T-helper 2 cell (primary cell): ENCODE measurements at places on chromosomes 12 and 14.

GRCh38 chr12:25155022-25155576 lies 39.9 kb downstream of the DNAI7 start:
- no peak for DNase-seq

DNA sequence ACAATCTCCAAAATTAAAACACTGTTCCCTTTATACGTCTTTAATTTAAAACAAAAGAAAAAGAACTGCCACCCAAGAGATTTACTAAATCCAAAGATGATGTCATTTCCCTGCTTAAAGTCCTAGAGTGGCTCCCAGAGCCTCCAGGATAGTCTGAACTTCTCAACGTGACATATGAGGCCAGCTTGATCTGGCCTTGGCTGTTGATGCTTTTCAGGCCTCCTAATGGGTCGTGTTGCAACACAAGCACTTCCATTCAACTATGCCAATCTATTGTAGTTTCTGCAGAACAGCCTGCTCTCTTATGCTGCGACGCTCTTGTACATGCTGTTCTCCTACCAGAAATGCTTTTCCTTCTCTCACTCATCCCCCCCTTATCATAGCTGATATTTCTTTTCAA lies 35.7 kb downstream of the LGR5 start:
- DNase-seq = no peak

DNA sequence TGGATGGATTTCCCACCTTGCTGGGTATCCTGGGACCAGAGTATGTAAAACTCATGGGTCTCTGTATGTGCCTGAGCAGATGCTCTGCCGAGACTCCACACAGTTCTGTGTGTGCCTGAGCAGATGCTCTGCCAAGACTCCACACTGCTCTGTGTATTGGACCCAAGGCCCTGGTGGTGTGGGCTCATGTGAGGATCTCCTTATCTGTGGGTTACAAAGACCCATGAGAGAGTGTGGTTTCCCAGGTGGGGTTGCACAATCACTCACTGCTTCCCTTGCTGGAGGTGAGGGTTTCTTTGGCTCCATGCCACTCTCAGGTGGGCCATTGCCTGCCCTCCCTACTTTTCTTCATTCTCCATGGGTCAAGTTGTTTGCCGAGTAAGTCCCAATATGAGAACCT lies 141.5 kb downstream of the TBC1D30 start:
- no peak for DNase-seq

- no peak for DNase-seq
These were observed 243.5 kb upstream of the NOVA1 start for GRCh38 chr14:26841326-26841725.

DNA sequence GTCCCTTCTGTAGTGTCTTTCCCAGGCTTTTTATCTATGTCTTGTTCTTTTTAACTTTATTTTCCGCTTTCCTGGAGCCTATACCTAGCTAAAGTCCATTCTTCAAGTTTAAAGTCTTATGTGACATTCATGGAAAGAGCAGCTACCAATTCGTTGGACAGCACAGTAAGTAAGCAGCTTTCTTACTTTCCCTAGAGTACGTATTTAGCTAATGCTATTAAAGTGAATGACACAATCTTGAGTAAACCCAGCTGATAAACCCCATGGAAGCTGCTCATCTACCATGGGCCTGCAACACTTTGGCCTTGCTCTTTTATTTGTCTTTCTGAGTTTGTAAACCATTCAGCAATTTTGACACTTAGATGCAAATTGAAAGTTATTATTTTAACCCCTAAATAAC lies 30.0 kb downstream of the ALX1 start:
- no peak for DNase-seq

DNA sequence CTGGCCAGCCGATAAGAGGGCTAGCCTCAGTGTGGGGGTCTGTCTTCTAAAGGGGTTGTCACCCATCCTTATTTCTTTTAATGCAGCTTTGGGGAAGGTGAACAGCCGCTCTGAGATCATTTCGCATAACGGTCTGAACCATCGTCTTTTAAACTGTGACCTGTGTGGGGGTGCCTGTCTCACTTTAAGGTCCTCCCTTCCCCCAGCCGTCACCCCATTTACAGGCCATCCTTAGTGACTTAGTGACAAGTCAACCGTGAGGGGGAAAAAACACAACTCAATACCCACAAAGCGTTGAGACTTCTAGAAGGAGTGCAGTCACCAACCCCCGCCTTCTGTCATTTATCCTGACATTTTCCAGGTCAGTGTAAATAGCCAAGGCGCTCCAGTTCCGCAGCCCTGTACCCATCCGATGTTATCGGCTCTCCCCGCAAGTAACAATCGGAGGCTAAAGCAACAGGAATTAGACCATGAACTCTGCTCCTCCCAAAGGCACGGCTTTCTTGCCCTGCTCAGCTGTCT lies 505 bp upstream of the DENND5B start:
- DNase-seq = no peak

- DNase-seq = no peak
These were observed 322.9 kb downstream of the KCNH5 start for GRCh38 chr14:62722406-62722805.

GRCh38 chr14:49240383-49240782 lies 345.8 kb downstream of the RPS29 start:
- DNase-seq = no peak

- DNase-seq = no peak
These were observed 242.5 kb downstream of the FBXL14 start for GRCh38 chr12:1351926-1352325.

GRCh38 chr12:66571361-66571915 lies 107.4 kb downstream of the GRIP1 start:
- no peak for DNase-seq

DNA sequence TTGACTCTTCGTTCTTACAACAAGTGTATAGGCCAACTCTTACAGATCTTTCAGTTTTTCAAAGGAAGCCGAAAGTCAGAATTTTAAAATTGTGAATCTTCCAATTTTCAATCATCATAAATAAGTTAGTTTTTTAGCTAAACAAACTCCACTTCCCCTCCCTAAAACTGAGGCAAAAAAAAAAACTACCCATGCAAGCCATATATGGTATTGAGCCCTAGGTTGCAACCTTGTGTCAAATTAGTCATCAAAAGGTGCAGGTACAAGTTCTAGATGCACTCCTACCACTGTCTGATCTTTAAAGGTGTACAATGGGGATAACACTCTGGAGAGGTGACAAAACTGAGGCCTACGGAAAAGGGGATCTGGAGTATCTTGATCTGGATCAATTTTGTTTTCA lies 97.9 kb downstream of the PAWR start:
- DNase-seq = no peak

GRCh38 chr12:21614506-21614905 lies 9.9 kb upstream of the GYS2 start:
- DNase-seq = peak; percentile 56

- no peak for DNase-seq
These were observed 1290.1 kb downstream of the AACS start for GRCh38 chr12:126355346-126355745.

GRCh38 chr12:111570084-111570961 lies 28.8 kb downstream of the ATXN2 start:
- no peak for DNase-seq

DNA sequence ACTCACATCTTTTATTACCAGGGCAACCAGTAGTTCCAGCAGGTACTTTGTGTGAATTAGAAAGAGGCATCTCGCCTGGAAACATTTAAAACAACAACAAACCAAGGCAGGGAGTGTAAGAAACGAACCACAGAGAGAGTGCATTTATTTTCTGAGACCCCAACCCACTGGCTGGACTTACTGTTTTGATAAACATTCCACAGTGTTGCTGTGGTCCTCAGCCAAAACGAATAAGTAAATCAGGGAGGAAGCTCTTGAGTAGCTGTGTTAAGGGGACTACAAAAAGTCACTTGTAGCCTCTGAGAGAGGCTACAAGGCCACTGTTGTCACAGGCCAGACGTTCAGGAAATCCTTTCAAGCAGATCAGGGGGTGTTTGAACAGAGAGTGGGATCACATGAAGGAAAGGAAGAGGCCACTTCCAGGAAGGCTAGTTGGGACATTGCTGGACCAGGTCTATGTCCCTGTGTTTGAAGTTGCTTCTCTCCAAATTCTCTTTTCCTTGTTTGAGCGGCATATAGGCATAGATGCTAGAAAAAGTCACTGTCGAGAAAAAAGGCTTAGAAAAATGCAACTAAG lies 33.8 kb downstream of the DMAC2L start:
- DNase-seq = no peak

GRCh38 chr14:33979613-33980276 lies 28.9 kb upstream of the EGLN3 start:
- no peak for DNase-seq

DNA sequence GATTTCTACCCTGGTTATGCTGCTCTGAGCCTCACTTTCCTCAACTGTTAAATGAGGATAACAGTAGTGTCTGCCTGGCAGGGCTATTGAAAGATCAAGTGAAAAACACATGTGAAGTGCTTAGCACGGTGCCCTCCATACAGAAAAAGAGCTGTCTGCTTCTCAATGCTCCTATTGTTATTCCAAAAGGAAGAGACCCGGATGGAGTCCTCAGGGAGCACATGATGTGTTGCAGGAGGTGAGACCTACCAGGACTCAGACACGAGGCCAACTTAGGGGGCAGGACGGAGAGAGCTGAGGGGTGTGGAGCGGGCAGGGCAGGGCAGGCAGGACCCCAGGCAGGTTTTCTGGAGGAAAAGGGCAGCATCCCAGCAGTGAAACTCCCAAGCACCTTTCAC lies 8.9 kb downstream of the FAIM2 start:
- no peak for DNase-seq

DNA sequence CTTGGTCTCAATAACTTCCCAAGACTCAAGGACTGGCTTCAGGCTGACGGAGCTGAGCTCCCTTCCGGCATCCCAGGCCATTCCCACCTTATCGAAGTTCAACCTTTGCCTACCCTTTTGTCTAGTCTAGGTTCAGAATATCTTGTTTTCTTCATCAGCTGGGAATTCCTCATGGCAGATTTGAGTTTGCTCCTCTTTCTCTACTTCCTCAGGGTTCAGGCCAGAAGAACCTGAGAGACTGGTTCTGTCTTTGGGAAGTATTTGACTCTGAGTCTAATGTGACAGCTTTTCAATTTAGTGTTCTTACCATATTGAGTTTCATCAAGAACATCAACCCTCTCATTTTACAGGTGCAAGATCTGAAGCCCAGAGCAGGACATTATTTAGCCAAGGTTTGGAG lies 2.1 kb downstream of the BIN2 start:
- no peak for DNase-seq

DNA sequence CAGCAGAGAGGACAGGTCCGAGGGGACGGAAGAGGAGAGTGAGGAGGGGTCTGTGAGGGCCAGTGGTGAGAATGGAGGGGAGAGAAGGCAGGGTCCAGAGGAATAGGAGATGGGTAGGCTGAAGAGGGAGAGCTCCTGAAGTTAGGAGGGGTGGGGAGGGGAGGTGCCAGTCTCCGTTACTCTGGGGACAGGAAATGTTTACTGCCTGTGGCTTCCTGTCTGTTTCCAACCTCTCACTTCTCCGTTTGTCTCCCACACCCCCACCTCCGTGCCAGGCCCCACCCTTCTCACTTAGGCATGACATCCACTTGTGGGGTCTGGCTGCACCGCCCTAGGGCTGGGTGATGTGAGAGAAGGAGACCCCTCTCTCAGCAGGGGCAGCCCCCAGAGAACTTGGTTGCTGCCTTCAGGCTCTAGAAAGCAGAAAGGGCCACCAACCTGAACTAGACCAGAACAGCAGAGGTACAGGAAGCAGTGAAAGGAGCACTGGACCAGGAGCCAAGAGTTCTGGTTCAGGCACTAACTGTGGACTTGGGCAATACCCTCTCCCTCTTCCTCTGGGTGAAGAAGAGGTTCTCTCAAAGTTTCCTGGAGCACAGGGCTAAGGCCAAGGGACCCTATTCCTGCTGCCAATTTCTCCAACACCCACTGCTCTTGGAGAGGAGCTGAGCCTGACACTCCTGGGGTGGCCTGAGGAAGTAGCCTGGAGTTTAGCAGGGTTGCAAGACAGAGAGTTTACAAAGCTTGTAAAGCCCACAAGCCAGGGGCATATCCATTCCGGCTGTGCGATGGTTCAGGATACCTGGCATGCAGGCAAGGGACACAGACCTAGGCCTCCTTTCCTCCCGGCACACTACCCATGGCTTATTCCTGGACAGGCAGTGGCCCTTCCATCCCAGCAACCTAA lies 5.5 kb downstream of the ITGA5 start:
- DNase-seq = peak; percentile 91

DNA sequence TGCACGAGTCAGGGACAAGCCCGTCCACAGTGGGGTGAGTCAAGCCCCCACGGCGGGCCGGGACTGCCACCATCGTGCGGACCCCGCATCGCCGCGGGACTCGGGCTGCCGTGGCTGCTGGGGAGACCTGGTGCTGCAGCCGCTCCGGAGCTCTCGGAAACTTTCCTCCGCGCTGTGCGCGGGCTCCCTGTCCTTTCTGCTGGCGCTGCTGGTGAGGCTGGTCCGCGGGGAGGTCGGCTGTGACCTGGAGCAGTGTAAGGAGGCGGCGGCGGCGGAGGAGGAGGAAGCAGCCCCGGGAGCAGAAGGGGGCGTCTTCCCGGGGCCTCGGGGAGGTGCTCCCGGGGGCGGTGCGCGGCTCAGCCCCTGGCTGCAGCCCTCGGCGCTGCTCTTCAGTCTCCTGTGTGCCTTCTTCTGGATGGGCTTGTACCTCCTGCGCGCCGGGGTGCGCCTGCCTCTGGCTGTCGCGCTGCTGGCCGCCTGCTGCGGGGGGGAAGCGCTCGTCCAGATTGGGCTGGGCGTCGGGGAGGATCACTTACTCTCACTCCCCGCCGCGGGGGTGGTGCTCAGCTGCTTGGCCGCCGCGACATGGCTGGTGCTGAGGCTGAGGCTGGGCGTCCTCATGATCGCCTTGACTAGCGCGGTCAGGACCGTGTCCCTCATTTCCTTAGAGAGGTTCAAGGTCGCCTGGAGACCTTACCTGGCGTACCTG lies 1.1 kb downstream of the PDE3A start:
- DNase-seq = no peak

GRCh38 chr12:119940897-119941296 lies 48.1 kb upstream of the BICDL1 start:
- DNase-seq = no peak

GRCh38 chr12:14840616-14841015 lies 2.7 kb downstream of the ART4 start:
- DNase-seq = no peak

DNA sequence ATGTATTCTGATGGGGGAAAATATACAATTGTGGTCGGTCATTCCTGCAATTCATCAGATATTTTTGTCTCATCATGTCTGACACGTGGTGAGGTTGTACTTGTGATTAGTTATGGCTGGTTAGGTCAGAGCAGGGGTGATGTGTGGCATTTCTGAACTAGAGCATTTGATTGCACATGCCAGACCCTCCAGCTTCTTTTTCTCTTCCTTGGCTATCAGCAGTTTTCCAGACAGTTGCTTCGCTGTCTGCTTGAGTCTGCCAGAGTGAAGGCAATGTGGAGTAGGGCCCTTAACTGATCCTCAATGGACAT lies 25.9 kb downstream of the TMEM117 start:
- no peak for DNase-seq

- DNase-seq = no peak
These were observed 16.9 kb downstream of the LRRK2 start for GRCh38 chr12:40241741-40242140.

GRCh38 chr12:107317751-107318555 lies 224.6 kb upstream of the CRY1 start:
- DNase-seq = peak; percentile 87

- no peak for DNase-seq
These were observed 159.9 kb upstream of the NOS1 start for GRCh38 chr12:117521346-117521745.

- no peak for DNase-seq
These were observed 874 bp upstream of the YARS2 start for GRCh38 chr12:32756476-32757066.
